ENCODE measurements at places on chromosomes 7 and 10.

- DNase-seq = no peak
These were observed 311.0 kb downstream of the PTEN start for GRCh38 chr10:88174391-88174790.

- no peak for DNase-seq
These were observed 107.3 kb upstream of the SHH start for GRCh38 chr7:155919391-155920067.

DNA sequence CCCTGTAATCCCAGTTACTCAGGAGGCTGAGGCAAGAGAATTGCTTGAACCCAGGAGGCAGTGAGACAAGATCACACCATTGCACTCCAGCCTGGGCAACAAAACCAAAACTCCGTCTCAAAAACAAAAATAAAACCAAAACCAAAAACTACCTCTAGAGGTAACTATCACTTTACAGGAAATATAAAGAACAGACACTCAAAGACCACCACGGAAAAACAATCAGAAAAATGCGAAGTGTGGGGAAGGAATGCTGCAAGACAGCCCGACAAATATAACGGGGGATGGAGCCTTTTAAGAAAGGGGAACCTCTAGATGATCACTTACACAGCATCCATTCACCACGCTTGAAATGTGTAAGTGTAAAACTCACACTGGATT, 4.3 kb downstream of the HNRNPF start:
- peak; percentile 62 for DNase-seq

GRCh38 chr7:76220185-76221057, 18.7 kb downstream of the SRRM3 start:
- DNase-seq = peak; percentile 35

- DNase-seq = no peak
These were observed 149.7 kb downstream of the CELF2 start for GRCh38 chr10:11167233-11167966.

DNA sequence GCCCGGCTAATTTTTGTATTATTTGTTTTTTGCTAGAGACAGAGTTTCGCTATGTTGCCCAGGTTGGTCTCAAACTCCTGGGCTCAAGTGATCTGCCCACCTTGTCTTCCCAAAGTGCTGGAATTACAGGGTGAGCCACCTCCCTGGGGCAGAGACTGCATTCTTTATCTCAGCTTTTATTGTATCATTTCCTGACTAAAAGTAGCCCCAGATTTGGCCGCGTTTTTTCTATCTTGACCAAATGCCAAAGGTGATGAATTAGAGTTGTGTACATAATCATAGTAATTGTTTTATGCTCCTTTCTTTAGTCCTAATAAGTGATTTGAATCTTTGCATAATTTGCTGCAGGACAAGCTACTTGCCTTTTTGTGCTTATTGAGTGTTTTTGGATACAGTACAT, 3.1 kb upstream of the SMNDC1 start:
- no peak for DNase-seq

DNA sequence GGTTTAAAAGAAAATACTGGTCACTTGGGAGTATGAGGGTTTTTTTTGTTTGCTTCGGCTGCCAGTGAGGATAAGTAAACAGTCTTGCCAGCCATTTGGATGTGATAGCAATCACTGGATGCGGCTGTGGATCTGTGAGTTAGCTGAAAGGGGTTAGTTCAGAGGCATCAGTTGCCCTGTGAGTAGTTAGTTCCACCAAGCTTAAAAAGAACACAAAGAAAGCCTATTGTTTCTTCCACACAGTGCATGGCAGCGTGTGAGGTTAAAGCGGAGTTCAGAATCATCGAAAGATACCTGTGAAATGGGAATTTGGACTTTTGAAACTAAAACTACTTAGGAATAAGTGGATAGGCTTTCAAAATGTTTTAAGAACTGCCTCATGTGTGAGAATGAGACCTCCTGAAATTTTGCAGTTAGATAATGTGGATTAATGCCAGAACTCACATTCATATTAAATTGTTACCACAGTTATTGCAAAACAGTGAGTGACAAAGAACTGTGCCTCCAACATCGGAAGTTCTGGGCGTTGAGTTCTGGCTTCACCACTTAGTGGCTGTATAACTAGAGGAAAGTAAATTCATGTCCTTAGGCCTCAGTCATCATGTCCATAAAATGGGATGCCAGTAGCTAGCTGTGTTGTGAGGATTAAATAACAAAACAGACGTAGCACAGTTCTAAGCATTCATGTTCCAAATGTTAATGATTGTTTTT, 31.3 kb downstream of the KIAA1217 start:
- DNase-seq = no peak

- no peak for DNase-seq
These were observed 2.5 kb downstream of the SH3PXD2A start for GRCh38 chr10:103852856-103853255.

DNA sequence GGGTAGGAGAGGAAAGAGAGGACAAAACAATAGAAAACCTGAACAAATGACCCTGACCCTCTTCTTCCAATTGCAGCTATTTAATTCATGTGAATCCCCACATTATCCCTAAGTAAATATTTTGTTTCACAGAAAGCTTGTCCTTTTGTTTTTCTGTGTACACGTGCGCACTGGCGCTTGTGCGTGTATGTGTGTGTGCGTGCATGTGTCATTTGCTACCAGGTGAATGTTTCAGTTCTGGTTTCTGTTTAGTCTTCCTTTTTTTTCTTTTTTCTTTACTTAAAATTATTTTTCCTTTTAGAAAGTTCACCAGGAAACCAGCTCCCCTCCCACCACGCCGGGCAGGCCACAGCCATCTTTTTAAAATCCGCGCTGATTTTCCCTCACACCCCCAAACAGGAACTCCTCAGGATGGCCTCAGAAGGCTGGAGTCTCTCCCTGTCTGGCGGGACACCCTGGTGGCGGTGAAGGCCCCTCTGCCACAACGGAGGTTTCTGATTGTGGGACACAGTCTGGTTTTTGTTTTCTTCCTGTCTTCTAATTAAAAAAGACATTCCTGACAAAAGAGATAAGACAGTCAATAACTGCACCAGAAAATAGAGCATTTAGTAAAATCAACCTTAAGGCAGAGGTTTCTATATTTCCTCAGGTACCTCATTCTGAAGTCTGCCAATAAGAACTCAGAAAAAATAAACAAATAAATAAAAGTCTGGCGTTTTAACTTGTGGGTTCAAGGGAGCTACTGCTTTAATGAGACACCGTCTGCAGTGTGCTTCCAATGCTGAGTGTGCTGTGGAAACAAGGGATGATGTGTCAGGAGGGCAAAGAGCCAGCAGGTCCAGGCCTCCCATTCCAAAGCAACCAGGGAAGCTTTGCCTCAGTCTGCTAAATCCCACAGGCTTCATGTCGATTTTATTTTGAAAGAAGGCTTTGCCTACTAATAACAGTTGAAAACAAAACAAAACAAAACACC, 17.4 kb downstream of the IRF5 start:
- DNase-seq = no peak

- DNase-seq = no peak
These were observed 206.8 kb downstream of the GRID1 start for GRCh38 chr10:86159797-86160196.
